HFF-Myc (cell line): ENCODE measurements at places on chromosomes 12 and 14.
A peak's percentile ranks its signal among the peaks of the same experiment; 100 is the strongest.

- peak; percentile 27 for DNase-seq
Observed at GRCh38 chr12:12992418-12993130, 7.5 kb downstream of the HEBP1 start.

GRCh38 chr12:5390174-5390799, 41.6 kb upstream of the NTF3 start:
- no peak for DNase-seq

DNA sequence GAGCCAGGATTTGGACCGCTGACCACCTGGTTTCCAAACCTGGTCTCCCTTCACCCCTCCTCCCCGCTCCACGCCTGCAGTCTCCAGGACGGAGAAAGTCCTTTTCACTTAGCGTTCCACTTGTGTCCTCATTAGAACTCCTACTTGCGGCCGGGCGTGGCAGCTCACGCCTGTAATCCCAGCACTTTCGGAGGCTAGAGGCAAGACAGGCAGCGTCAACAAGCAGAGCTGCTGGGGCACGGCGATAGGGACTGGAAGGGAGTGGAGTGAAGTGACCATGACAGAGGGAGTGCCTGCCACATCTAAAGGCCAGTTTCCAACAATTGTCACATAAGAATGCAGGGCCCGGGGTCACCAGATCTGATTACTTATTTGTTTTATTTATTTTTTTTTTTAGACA, 132.5 kb upstream of the NCOR2 start:
- DNase-seq = no peak

DNA sequence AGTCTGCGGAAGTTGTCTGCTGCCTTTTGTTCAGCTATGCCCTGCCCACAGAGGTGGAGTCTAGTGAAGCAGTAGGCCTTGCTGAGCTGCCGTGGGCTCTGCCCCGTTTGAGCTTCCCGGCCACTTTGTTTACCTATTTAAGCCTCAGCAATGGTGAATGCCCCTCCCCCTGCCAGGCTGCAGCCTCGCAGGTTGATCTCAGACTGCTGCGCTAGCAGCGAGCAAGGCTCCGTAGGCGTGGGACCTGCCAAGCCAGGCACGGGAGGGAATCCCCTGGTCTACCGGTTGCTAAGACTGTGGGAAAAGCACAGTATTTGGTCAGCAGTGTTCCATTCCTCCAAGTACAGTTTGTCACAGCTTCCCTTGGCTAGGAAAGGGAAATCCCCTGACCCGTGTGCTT, 143.6 kb downstream of the DYRK2 start:
- DNase-seq = no peak

GRCh38 chr12:56941299-56942017, 7.2 kb upstream of the SDR9C7 start:
- DNase-seq = peak; percentile 17
